ENCODE measurements at places on chromosomes 3 and 15.

- no peak for DNase-seq
Measured at GRCh38 chr3:10116138-10116460, 624 bp downstream of the BRK1 start.

GRCh38 chr15:98003996-98004395, 43.5 kb downstream of the ARRDC4 start:
- DNase-seq, result no peak

DNA sequence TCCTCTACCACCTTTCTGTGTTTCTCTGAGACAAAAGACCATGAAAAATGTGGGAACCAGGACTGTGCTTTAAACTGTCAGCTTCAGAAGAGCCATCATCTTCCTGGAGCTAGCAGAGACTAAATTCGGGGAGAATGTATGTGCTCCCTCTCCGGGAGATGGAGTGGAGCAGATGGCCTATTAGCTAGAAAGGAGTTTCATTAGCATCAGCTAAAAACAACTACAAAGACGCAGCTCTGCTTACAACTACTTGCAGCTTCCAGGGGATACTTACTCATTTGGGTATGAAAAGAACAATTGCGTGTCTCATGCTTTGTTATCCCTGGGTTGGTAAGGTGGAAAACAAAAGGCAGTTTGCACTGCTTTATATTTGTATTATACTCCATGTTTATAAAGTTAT, 159.6 kb downstream of the MFSD1 start:
- no peak for DNase-seq

- no peak for DNase-seq
Measured at GRCh38 chr3:142925140-142925539, 36.3 kb upstream of the PCOLCE2 start.

DNA sequence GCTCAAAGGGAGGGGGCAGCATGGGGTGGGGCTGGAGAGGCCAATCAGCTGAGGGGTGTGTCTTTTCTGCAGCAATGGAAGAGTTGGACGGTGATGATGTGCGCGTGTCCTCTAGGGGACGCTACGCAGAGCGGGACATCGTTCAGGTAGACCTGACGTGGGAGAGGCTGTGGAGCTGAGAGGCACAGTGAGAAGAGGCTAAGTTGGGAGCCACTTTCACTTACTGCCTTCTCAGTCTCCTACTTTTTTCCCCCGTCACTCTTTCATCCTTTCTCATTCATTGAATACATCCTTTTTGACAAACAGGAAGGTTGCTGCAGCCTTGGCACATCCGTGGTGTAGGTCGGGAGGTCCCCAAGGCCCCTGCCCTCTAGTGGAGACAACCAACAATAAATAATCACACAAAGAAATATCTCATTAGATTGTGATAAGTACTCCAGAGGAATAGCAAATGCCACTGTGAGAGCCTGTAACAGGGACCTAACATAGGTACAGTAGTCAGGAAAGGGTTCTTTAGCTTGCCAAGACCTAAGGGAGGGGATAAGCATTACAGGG, 4.4 kb upstream of the BRPF1 start:
- peak; percentile 16 for DNase-seq

- no peak for DNase-seq
Measured at GRCh38 chr3:46926871-46927717, 49.5 kb downstream of the CCDC12 start.
